ENCODE measurements at places on chromosomes 2 and 18.

GRCh38 chr2:219626540-219626939 is 890 bp upstream of the SLC4A3 start:
- DNase-seq, result peak; percentile 62

DNA sequence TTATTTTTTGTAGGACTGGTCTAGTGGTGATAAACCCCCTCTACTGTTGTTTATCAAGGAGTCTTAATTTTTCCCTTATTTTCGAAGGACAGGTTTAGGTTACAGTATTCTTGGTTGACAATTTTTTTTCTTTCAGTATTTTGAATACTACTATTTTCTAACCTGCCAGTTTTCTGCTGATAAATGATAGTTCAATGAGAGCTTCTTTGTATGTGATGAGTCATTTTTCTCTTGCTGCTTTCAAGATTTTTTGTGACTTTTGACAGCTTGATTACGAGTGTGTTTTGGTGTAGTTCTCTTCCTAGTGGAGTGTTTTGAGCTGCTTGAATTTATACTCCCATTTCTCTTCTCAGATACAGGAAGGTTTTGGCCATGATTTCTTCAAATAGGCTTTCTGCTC is 77.5 kb downstream of the ACSL3 start:
- no peak for DNase-seq

DNA sequence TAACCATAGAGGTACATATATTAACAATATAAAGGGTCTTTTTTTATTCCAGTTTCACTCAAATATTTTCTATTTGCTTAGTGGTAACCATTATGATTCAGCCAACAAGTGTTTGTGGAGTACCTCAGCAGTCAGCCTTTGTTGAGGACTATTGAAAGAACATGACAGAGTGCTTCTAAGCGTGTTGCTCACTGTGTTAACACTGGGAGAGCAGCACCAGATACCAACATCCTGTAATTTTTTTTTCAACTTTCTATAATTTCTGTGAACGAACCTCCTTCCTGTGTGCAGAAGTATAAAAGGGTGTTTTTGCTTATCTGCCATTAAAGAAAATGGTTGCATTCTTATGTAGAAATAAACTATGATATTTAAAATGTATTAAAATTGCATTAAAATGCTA is 239.0 kb downstream of the PHLPP1 start:
- no peak for DNase-seq

GRCh38 chr2:227241005-227241404 is 76.6 kb downstream of the COL4A3 start:
- DNase-seq, result no peak

- no peak for DNase-seq
Measured at GRCh38 chr18:44828080-44828479, 147.4 kb downstream of the SETBP1 start.
